ENCODE measurements at places on chromosomes 1 and 21.

- DNase-seq = no peak
Measured at GRCh38 chr21:36705679-36706481, 7.0 kb downstream of the SIM2 start.

DNA sequence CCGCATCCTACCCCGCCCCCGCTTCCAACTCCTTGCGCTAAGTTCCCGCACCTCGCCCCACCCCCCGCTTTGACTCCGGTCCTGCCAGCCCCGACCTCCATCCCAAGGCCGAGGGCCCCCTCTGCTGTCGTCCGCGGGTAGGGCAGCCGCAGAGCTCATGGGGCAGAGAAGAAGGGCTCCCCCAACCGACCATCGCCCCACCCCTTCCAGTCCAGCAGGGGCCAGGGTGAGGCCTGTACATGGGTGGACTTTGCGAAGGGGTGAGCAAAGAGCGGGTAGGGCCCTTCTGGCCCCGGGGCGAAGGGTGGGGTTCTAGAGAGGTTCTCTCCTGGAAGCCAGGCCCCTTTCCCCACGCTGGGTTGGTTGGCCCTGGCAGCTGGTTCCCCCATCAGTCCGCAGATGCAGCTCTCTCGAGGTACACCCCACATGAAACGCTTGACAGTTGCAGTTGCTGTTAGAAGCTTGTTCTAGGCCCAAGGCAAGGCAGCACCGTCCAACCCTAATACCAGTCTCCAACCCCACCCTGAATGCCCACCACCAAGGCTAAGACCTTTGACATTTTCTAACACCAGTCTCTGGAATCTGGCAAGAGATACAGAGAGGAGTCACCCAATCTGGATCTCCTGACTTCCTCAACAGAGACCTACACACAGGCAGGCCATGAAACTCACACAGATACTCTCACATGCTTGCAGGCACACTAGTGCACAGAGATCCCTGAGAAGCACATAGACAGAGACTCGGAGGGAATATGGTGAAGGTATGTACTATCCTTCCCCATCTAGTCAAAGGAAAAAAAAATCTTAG, 25.3 kb upstream of the ADGRB2 start:
- DNase-seq = peak; percentile 87

DNA sequence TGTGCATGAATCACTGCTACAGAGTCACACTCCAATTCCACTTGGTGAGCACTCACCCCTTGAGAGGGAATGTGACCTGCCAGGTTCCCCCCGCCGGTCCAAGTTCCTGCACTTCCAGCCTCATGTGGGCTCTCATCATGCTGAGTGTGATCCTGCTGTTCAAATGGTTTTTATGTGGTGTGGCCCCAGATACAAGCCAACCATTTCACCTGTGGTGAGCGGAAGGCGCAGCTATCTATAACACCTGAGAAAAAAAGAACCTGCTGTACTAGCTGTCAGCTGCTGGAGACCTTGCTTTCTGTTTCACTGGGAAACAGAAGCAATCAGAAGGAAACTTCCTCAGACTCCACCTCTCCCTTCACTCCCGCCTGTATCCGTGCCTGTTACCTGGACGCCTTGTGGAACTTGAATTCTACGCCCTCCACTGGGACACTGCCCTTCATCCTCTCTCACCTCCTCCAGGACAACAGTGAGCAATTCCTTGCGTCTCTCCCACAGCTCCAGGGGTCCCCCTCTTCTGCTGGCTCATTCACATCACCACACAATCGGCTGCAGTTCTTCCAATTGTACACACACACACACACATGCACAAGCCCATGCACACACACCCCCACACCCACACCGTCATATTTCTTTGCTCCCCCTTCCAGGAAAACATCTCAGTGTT, 64.4 kb upstream of the RPL11 start:
- DNase-seq = no peak

DNA sequence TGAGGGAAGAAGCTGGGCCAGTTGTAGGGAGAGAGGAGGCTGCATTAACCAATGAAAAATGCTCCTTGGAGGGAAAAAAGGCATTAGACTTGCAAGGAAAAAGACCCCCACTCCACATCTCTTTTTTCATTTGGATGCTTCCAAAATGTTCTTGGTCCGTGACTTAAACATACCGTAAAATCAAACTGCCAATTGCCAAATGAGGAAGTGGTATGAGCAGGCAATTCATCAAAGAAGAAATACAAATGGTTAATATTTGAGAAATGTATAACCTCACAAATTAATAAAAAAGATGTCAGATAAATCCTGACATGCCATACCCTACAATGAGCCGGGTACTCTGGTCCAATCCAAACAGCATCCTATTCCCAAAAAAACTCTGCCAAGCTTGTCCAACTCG, 30.6 kb downstream of the KANK4 start:
- no peak for DNase-seq

DNA sequence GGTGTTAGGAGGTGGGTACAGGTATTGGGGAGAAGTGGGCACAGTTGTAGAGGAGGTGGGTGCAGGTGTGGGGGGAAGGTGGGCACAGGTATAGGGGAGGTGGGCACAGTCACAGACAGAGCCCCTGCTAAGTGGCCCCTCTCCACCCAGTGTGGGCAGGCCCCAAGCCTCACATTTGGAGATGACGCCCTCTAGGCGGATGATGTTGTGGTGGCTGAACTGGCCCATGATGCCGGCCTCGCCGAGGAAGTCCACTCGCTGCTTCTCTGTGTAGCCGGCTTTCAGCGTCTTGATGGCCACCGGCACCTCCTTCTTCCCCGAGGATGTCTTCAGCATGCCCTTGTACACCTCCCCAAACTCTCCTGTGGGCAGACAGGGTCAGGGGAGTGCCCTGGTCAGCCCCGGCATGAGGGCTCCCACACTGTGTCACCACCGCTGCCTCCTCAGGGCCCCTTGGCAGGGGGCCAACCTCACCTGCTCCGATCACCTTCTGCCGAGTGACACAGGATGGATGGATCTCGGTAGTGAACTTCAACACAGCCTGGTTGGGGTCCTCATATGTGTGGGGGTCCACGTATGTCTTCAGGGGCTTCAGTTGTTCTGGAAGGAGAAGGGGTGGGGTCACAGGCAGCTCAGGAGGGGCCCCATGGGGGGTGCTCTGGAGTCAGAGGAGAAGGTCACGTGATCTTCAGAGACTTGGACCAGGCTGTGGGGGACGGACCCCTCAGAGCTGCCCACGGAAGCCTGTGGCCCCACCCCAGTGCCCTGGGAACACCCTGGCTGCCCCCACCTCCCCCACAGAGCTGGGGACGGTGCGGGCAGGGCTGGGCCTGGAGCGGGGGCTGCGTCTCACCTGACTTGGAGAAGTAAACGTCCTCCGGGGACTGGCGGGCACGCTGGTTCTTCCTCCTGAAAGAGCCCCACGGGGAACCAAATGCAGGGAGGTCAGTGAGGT, 22.6 kb downstream of the EPHA2 start:
- no peak for DNase-seq

- peak; percentile 50 for DNase-seq
Measured at GRCh38 chr1:226608699-226609505, 60.3 kb downstream of the STUM start.

DNA sequence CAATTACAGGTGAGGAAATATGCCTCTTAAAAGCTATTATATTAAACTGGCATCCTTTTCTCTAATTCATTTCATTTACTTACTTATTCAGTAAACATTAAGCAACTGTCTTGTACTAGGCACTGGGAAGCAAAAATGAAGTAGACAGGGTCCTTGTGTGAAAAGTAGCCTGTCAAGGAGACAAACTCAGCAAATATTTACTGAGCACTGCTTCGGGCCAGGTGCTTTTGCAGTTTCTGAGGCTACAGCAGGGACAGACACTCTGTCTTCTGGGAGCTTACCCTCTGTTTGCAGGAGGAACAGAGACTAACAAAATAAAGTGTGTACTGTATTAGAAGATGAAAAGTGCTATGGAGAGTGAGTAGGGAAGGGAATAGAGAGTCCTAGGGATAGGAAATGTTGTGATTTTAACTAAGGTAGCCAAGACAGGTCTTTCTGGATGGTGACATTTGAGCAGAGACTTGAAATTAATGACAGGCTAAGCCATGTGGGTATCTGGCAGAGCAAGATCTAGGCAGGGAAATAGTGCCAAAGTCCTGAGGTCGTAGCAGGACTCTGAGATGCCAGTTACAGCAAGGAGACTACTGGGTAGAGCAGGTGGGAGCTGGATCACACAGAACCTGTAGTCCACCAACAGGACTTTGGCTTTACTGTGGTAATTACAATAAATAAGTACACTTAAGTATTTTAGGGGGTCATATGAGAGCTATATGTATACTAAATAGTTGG, 133.0 kb downstream of the ITSN1 start:
- DNase-seq = no peak

DNA sequence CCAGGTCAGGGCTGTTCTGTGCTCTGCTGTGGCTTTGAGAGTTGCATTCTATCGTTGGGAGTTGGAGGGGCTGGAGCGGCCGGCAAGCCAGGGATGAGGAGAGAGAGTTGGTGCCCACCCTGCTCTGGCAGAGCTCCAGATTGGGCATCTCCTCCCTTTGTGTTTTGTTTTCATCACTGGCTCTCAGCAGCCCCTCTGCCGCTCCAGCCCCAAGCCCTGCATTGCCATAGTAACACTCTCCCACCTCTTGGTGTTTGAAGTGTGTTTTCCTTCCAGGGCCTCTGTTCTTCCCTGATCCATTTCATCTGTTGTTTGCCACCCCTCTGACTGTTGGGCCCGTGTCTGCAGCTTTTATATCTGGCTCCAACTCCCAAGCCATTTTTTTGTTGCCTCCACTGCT, 152.7 kb downstream of the URB2 start:
- no peak for DNase-seq

DNA sequence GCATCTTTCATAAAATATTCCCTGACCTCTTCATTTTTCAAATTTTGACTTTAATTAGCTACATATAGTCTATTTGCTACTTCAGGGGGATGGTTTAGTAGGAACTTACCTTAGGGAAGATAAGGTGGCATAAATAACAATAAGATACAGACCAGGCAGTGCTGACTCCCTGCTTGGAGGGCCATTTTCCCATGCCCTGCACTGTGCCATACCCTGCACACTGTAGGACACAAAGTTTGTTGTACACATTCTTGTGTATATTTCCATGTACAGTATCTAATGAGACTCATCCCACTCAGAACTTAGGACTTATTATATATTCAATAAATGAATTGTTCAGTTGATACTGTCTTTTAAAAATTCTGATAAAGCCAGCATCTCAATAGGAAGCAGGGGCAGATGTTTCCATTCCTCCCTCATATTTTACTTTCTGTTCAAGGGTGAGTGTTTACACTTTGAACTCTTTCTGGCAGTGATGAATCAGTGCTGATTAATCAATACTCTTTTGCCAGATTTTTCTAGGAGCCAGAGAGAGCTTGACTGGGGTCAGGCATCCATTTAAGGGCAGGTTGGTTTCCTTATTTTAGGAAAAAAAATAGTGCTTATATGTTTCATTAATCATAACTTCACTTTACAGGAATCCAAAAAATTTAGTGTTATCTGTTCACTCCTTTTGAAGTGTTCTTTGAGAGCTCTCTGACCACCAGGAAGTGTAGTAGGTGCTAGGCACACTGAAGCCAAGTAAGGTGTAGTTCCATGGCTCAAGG, 30.6 kb downstream of the MPZL1 start:
- no peak for DNase-seq

- no peak for DNase-seq
Measured at GRCh38 chr1:38060498-38060897, 13.9 kb upstream of the POU3F1 start.

- DNase-seq = no peak
Measured at GRCh38 chr1:203331224-203331623, 19.7 kb downstream of the FMOD start.

- no peak for DNase-seq
Measured at GRCh38 chr1:38498686-38499085, 360.9 kb downstream of the RRAGC start.

DNA sequence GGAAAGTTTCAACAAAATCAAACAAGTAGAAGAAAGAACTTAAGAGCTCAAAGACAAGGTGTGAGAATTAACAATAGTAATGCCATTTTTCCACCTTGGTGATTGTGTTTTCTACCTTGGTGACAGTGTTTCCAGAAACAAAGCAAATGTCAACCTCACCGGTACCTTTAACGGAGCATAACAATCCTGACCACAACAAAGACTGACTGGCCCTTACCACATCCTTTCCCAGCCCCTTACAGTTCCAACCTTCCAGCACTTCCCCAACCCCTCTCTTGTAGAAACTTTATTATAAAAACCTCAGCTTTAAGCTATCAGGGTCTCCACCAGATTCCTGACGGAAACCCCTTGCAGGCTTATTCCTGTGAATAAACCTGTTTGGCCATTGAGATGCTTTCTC, 16.7 kb downstream of the STYXL2 start:
- no peak for DNase-seq

DNA sequence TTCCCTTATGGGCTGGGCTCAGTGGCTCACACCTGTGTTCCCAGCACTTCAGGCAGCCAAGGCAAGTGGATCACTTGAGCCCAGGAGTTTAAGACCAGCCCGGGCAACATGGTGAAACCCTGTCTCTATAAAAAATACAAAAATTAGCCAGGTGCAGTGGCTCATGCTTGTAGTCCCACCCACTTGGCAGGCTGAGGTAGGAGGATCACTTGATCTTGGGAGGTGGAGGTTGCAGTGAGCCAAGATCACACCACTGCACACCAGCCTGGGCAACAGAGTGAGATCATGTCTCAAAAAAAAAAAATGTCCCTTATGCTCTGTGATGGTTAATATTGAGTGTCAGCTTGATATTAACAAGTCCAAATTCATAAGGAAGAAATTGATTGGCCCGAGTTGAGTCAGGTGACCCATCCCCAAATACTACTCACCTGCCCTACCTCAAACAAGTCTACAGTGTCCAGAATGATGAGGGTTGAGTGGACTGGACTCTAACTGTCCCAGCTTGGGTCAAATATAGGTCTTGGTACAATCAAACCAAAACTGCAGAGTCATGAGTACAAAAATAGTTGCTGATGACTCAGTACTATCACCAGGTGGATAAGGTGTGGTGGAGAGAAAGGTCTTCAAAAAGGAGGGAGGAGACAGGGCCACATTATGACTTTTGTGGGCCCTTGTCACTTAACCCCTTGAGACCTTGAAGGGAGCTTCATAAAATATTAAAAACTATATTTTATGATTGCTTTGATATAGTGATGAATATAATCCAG, 161.0 kb downstream of the ZNF326 start:
- no peak for DNase-seq

GRCh38 chr1:54845772-54846171, 41.2 kb downstream of the DHCR24 start:
- no peak for DNase-seq

DNA sequence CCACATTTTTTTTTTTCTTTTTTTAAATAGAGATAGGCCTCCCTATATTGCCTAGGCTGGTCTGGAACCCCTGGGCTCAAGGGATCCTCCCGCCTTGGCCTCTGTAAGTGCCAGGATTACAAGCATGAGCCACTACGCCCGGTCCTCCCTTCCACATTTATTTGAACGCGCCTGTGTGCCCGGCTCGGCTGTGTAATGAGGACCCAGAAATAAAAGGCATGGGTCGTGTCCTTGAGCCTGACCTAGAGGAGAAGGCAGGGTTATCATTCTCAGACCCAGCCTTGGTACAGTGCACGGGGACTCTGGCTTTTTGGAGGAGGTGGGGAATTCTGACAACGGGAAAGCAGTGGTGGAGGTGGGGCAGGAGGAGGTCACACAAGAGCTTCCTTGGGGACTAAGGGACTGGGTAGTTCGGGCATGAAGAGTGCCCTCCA, 841 bp downstream of the CENPF start:
- no peak for DNase-seq
